ENCODE measurements at places on chromosomes 1 and 21. TPM values are rescaled to one million over a fixed set of nuclear protein-coding genes. Genes with fewer than 3 reads are reported as not detected.

DNA sequence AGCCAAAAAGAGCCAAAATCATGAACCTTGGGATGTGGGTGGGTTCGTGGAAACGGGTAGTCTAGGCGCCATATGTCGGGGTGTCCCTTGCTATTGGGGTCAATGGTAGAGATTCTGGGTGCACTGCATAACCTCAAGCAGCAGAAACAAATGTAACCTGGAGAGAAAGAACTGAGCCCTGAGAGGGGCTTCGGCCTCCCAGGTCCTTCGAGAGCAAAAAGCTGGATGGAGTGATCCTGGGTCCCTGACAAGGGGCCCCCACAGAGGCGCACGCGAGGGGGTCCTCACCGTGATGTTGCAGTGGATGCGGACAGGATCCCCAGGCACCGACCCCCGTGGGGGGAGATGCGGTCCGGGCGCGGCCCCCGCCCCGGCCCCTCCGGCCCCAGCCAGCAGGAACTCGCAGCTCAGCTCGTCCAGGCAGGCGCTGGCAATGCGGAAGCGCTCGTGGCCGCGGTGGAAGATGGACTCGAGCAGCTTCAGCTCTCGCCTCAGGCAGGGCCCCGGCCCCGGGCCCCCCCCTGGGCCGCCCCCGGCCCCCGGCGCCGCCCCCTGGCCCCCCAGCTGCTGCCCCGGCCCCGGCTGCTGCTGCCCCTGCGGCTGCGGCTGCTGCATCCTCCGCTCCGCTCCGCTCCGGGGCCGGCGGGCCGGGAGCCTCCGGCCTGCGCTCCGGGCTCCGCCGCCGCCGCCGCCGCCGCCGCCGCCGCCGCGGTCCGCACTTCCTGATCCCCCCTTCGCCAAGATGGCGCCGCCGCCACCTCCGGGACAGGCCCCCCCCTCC lies at the start of gene UBE2Q1:
TSS of gene UBE2Q1 (minus strand) at position 724 of the 781 bp plus-strand sequence. CDS start at position 615, 109 bp downstream.
- peak; percentile 49 for DNase-seq
- H3K36me3 ChIP-seq, result peaks cover 31% of the 10 kb centered on the region
- no peaks in the 10 kb centered on the region for H3K27me3 ChIP-seq
- peak within 1 kb of the TSS; percentile 78 for H3K4me3 ChIP-seq
- H3K27ac ChIP-seq, result peak within 1 kb of the TSS; percentile 84

DNA sequence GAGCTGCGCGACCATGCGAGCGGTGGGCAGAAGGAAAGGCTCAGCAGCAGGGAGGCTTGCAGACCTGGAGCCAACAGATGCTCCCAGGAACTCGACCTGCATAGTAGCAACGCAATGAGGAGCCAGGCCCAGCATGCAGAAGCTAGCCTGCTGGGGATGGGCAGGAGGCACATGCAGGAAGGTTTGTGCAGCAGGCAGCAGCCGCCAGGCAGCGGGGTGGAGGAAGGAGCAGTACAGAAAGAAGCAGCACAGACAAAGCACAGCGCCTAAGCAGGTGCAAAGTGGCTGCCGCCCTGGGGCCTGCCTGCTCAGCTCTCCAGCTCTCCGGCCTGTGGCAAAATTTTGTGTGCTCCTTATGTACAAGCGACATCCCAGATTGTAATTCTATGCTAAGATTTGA lies 213.5 kb upstream of the MAP1LC3C start:
- no peak overlapping the region for H3K27ac ChIP-seq
- H3K27me3 ChIP-seq, result no peaks in the 10 kb centered on the region
- DNase-seq, result no peak
- H3K36me3 ChIP-seq, result no peaks in the 10 kb centered on the region
- H3K4me3 ChIP-seq, result no peak overlapping the region
- H3K4me1 ChIP-seq, result no peaks in the 10 kb centered on the region

DNA sequence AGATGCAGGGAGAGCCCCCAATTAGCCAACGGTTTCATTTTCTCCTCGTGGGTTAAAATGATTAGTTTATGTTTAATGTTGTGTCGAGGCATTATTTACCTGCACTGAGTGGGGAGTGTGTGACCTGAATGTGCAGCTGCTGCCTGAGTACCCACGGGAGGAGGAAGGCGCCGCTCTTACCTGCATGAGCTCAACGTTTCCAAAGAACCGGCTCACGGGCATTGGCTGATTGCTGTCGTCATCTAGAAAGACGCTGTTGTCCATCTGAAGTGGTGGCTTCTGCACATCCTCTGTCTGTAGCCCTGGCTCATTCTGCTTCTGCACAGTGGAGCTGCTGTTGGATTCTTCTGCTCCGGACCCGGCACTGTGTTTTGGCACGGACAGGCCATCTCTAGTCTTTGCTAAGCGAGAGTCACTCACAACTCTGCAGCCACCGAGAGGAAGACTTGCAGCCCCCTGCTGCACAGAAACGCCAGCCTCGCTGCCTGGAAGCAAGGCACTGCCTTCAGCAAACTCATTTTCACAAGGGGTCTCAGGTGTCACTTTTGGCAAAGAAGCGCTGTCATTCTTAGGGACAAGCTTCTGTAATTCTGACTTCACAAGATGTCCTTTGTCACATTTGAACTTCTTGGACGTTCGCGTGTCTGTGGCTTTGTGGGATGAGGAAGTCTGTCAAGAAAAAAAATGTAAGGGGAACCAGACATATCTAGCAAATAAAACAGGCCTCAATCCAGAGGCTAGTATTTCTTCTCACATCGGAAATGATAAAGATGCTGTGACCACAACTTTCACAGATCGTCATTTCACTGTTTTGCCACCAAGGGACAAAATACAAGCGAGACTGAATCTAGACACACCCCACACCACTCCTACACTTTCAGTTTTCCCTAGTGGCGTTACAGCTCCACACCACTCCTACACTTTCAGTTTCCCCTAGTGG lies 9.4 kb downstream of the C1orf174 start:
- no peak overlapping the region for H3K4me3 ChIP-seq
- DNase-seq, result no peak
- H3K27me3 ChIP-seq, result no peaks in the 10 kb centered on the region
- H3K4me1 ChIP-seq, result peaks cover 35% of the 10 kb centered on the region
- peaks cover 36% of the 10 kb centered on the region for H3K36me3 ChIP-seq

DNA sequence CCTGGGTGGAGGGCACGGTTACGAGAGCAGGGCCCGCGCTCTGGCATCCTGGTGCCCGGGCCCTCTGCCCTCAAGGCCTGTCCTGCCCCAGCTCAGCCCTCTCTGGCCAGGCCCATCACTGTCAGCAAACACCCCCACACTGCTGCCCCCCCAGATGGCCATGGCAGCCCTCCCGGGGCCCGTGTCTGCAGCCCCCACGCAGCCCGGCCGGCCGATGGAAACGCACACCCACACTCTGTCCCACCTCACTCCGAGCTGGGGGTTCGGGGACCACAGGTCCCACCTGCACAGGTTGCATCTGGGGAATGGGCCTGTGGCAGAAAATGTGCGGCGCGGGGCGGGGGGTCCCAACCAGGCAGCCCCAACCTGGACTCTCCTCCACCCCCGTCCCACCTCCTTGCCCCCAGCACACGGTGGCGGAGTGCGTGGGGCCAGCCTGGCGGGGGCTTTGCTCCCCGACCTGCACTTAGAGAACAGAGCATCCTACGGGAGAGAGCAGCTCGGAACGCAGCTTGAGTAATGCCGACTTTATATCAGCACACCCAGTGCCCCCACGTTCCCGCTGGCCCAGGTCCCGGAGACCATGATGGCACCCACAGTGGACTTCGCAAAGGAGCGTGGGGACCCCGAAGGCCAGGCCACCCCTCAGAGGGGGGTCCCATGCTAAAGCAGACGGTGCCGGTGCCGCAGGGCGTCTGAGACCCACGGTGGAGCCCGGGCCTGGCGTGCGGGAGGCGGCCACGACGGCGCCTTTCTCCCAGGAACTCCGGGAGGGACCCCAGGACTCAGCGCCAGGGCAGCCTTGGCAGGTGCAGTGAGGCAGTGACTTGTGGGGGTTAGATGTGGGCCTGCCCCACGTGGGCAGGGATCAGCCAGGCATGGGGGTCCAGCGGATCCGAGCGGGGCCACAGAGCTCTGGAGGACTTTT lies 7.5 kb upstream of the RNF223 start:
- peaks cover 13% of the 10 kb centered on the region for H3K4me1 ChIP-seq
- DNase-seq, result no peak
- H3K27ac ChIP-seq, result no peak overlapping the region
- H3K36me3 ChIP-seq, result no peaks in the 10 kb centered on the region

- no peak overlapping the region for H3K27ac ChIP-seq
- no peak for DNase-seq
- peaks cover 61% of the 10 kb centered on the region for H3K4me1 ChIP-seq
- no peaks in the 10 kb centered on the region for H3K27me3 ChIP-seq
- H3K4me3 ChIP-seq, result no peak overlapping the region
Measured at GRCh38 chr1:30043256-30043655, 680.1 kb downstream of the MATN1 start.

GRCh38 chr1:181179987-181180365 lies 91.5 kb downstream of the IER5 start:
- no peak overlapping the region for H3K27ac ChIP-seq
- no peaks in the 10 kb centered on the region for H3K36me3 ChIP-seq
- H3K4me1 ChIP-seq, result no peaks in the 10 kb centered on the region
- no peaks in the 10 kb centered on the region for H3K27me3 ChIP-seq
- H3K4me3 ChIP-seq, result no peak overlapping the region
- peak; percentile 75 for DNase-seq

Gene LCE3E
- total RNA-seq, result not detected

Gene LCE3D
- total RNA-seq, result not detected

Gene SPATA21
- 0.35 TPM for total RNA-seq

Gene PLPP3
- 0.50 TPM for total RNA-seq

Data from natural killer cell (primary cell).